ENCODE measurements at places on chromosomes 12 and 14. TPM values are rescaled to one million over a fixed set of nuclear protein-coding genes. Genes with fewer than 3 reads are reported as not detected.

DNA sequence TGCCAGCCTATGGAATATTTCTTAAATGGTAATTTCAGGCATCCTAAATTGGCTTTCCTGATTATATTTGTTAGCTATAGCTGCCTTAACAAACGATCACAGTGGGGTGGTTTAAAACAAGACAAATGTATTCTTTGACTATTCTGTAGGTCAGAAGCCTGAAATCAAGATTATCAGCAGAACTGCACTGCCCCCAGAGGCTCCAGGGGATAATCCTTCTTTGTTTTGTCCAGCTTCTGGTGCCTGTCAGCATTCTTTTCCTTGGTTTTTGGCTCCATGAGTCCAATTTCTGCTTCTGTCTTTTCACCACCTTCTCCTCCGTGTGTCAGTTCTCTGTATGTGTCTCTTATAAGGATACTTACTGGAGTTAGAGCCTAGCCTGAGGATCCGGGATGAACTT lies 1282.2 kb upstream of the USP15 start:
- no peak for DNase-seq

DNA sequence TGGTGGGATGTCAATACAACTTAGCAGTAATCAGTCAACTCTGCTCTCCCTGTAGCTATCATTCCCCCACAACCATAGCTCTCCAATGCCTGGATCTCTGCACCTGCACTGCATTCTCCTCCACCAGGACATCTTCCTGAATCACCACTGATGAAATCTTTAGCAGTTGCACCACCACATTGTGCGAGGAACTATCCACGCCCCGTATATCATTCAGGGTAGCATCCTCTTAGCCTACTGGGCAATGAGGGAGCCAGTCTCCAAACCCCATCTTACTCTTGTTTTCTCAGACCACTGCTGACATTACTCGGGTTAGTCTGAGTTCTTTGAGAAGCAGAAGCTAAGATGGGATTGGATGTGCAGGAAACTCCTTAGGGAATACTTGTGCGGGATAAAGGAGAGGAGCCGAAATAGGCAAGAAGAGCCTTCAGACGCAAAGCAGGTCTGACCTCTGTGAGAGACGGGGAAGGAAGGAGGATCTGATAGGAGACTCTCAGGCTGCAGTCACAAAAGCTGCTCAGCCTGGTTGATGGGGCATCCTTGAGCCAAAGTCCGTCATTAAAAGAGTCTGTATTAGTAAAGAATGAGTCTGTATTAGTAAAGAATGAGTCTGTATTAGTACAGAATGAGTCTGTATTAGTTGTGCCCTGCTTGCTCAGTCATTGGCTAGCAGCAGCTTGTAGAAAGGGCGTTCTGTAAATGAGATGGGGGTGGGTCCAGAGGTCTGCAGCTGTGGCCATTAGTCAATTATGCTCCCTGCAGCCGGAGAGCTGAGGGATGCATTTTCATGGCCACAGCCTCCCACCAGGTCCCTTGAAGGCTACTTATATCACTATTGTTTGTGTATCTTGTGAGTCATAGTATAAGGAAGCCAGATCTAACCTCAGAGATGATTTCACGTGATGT lies 49.6 kb upstream of the RASSF3 start:
- no peak for DNase-seq

Gene RNASE3
- total RNA-seq, result not detected

Gene MMP19
- not detected for total RNA-seq

Data from T-cell (primary cell).